ENCODE measurements at places on chromosomes 1 and 21.

- DNase-seq, result peak; percentile 71
Measured at GRCh38 chr1:243343970-243344937, 88.4 kb downstream of the SDCCAG8 start.

DNA sequence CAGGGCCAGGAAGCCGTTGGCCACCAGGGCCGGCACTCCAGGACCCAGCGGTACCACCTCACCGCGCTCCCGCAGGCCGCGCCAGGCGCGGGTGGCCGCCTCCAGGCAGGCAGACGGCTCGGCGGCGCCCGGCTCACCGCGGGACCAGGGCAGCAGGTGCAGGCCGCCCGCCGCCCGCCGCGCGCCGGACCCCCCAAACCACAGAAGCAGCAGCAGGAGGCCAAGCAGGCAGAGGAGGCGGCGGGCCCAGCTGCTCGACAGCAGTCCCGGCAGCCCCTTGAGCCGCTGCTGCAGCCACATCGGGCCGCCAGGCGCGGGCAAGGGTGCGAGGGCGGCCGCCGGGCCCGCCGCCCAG, 312 bp downstream of the KIAA2013 start:
- DNase-seq, result no peak

DNA sequence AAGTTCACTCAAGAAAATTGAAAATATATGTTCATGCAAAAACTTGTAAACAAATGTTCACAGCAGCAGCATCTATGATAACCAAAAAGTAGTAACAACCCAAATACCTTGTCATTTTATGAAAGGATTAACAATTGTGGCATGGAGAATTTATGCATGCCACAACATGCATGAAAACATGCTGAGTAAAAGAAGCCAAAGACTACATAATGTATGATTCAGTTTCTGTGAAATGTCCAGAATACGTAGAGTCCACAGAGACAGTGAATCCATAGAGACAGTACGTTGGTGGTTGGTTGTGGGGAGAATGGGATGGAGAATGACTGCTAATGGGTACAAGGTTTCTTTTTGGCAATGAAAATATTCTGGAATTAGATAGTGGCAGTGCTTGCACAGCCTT, 148.7 kb downstream of the MAST2 start:
- no peak for DNase-seq

DNA sequence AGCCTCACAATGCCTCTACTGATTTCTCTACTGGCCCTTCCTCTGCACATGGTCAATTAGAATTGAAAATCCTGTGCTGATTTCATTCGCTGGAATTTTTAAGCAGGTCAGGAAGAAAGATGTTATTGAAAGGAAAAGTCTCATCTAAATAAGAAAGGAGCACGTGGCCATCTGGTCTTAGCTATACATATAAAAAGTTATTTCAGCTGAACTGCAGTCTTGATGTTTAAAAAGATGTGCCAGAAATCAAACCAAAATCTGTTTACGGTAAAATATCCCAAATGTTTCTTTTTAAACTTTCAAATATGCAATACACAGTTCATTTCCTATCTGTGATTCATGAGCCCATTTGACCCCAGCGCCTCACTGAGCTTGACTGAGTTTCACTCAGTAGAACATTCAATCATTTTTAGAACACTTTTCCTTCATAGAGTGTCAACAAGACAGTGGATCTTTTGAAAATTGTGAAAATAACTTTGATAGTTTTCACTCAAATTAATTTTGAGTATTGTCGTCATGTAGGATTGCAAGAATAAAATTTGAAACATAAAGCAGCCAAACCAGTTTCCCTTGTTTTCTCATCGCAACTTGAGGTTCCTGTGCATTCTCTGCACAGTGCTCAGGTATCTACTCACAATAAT, 293.6 kb downstream of the PTPRC start:
- DNase-seq, result peak; percentile 28

DNA sequence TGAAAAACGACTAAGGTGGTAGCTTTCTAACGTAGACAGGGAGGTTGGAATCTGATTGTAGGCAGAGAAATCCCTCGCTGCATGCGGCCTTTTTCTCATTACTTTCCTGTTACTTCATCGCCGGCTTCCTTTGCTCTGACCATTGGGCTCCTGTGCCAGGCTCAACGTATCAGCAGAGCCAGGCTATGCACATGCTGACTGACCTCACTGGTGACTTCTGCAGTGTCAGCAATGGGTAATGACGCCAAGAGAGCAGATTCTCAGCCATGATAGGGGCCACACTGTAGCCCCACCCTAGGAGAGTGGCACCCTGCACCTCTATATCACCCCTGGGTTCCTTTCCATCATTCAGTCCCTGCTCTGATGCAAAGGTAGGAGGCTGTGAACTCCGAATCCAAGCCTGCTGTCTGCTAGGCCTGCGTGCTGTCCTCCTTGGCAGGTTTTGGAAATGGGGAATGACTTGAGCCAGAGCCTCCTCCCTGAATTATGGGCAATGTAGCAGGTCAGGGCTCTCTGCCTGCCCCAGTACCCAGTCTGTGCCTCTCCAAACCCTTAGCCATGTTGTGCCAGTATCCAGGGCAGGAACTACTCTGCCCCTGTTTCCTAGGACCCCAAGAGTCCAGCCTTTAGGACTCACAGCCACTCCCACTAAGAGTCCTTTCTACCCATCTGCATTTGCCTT, 11.4 kb downstream of the PPFIA4 start:
- DNase-seq, result no peak

- peak; percentile 31 for DNase-seq
Measured at GRCh38 chr1:227273557-227273956, 44.7 kb downstream of the CDC42BPA start.

- DNase-seq, result no peak
Measured at GRCh38 chr1:98565951-98566350, 95.6 kb upstream of the SNX7 start.

- DNase-seq, result peak; percentile 79
Measured at GRCh38 chr1:172089768-172090510, 248.6 kb downstream of the DNM3 start.

DNA sequence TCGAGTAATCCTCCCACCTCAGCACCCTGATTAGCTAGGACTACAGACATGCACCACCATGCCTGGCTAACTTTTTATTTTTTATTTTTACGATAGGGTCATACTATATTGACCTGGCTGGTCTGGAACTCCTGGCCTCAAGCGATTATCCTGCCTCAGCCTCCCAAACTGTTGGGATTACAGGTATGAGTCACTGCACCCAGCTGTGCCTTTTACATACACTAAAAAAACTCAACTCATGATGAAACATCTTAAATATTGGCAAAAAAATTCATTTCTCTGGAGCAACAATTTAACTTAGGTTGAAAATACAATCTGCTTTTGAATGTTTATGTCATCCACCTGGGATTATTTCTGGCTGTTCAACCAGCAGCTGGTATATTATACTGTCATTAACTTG, 598.3 kb upstream of the ZP4 start:
- DNase-seq, result no peak

- DNase-seq, result no peak
Measured at GRCh38 chr1:234863551-234863971, 253.6 kb upstream of the IRF2BP2 start.

GRCh38 chr1:3677484-3677883, 25.2 kb downstream of the TP73 start:
- no peak for DNase-seq

DNA sequence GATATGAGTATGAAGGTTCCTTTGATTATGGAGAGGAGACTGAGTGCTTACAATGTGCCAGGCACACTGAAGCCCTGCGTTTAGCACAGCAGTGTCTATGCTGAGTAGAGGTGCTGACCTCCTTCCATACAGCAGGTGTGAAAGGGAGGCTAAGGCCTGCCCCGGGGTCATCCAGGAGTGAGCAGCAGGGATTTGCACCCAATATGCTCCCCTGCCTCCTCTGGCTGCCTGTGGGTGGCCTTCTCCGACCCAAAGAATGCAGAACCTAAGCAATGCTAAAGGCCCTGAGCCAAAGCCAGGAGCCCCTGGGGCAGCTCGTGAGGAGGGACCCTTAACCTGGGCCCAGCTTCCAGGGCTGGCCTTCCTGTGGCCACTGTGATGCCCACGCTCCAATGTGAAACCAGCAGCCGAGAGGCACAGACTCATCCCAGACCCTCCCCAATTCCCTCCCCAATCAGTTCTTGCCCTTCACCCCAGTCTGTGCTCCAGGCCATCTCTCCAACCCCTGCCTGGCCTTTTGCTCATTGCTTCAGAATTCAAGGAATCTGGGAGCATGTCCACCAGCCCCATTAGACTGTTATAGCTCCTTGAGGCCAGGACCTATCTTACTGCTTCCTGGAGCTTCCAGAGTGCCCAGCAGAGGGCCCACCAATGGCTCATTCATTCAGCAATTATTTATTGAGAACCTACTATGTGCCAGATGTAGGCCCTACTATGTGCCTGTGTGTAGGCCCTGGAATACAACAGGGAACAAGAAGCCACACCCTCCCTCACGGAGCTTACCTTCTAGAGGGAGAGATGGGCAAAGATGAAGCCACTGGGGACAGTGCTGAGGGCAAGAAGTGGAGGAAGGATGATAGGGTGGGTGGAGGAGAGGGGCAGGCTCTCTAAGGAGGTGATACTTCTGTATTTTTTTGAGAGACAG, 53.3 kb downstream of the TAS1R2 start:
- DNase-seq, result no peak

DNA sequence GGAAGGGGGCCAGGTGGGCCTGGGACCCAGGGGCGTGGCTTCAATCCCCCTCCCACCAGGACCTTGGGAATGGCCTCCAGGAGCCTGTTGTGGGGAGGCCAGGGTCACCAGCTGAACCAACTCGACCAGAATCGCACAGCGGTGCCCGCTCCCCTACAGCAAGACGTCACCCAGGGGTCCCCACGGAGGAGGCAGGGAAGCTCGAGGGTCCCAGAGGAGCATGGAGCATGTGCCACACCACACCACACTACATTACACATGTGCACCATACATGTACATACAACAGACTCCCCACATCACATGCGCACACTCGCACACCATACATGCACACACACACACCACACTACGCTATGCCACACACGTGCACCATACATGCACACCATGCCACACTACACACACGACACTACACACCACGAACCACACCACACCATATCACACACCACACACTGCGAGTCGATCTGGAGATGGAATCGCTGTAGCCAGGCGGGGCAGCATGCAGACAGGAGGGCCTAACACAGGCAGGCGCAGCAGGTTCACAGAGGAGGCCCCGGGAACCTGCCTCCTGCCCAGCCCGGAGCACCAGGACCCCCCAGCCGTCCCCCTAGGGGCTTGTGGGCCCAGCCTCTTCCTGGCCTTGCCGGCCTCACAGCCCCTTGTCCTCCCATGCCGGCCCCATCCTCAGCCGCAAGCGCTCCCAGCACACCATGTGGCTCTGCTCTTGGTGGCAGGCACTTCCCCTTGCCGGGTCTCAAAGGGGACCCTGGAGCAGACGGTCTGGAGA, 596 bp downstream of the ITGB2 start:
- peak; percentile 48 for DNase-seq

DNA sequence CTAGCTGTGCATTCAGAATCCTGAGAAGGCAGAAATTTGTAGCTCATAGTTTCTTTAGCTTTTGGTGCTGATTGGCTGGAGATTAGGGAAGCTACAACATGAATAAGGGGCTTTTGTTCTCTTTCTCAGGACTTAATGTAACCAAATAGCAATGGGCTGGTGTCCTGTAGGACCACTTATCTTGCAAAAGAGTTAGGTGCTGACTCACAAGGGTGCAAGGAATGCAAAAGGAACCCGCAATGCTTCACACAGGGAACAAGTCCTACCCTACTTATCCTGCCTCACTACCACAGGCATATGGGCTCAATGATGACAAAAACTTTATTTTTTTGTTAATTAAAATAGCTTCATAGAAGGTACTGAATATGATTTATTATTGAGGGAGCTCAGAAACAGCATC, 541.5 kb downstream of the AMY1C start:
- no peak for DNase-seq

- no peak for DNase-seq
Measured at GRCh38 chr1:51299185-51299885, 31.0 kb downstream of the TTC39A start.

GRCh38 chr1:44962729-44963128, 23.7 kb downstream of the EIF2B3 start:
- no peak for DNase-seq

- DNase-seq, result no peak
Measured at GRCh38 chr1:63969441-63969901, 195.7 kb downstream of the ROR1 start.

GRCh38 chr1:205458777-205459566, 3.1 kb upstream of the BLACAT1 start:
- DNase-seq, result peak; percentile 58

DNA sequence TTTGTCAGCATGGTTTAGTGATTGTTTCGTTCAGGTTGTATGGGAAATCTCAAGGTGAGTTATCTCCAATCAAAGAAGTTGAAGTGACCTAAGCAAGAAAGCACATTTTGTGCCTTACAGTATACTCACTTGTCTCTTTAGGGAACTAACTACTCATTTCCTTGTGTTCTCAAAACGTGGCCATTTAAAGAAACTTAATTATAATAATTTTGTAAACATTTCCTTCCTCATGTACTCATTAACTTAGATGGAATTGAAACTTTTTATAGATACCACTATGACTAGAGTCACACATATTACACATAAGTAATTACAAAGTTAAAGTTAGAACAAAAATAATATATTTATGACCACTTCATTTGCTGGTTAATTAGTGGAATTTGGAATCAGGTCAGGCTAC, 552.6 kb downstream of the MRPL39 start:
- DNase-seq, result no peak

GRCh38 chr21:43189936-43190335, 21.1 kb downstream of the CRYAA start:
- no peak for DNase-seq

DNA sequence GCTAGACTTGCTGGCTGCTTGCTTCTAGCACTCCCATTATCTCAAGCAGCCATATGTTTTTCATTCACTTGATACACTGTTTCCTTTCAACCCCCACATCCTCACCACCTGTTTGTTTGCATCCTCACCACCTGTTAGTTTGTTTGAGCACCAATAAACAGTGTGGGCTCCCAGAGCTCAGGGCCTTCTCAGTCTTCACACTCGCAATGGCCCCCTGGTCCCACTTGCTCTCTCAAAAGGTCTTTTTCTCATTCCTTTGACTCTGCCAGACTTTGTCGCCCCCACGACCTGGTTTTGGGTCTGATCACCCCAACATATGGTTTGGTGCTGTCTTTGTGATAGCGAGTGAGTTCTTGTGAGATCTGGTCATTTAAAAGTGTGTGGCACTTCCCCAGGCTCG, 6.2 kb upstream of the PADI4 start:
- DNase-seq, result no peak

- no peak for DNase-seq
Measured at GRCh38 chr1:100213141-100213540, 35.1 kb upstream of the LRRC39 start.

GRCh38 chr1:8848663-8849386, 29.7 kb downstream of the ENO1 start:
- DNase-seq, result peak; percentile 86

DNA sequence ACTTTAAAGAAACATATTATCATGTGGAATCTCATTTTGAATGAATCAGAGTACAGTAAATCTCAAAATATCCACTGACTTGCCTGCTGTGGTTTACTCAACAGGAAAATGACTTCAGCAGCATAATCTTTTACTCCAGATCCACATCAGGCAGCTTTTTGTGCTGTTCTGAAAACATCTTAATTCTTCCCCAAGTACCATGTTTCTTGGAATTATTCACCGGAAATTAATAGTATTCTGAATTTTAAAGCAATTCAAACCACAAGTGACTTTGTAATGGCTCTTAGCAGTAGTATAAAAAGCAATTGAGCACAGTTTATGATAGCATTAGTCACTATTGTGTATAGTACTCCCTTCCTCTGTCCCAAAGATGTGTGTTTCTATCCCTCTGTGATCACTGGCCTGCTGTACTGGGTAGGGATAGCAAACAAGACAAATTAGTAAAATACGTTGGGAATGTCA, 64.2 kb upstream of the ERRFI1 start:
- no peak for DNase-seq

GRCh38 chr1:50047916-50048694, 24.4 kb upstream of the AGBL4 start:
- no peak for DNase-seq
